WTC11 (cell line): ENCODE measurements at places on chromosomes 6 and 20. TPM values are rescaled to one million over a fixed set of nuclear protein-coding genes. Genes with fewer than 3 reads are reported as not detected.
A peak's percentile ranks its signal among the peaks of the same experiment; 100 is the strongest.

GRCh38 chr6:65182681-65183080 is 524.3 kb downstream of the EYS start:
- H3K36me3 ChIP-seq: peaks cover 20% of the 10 kb centered on the region
- no peak overlapping the region for H3K27ac ChIP-seq

DNA sequence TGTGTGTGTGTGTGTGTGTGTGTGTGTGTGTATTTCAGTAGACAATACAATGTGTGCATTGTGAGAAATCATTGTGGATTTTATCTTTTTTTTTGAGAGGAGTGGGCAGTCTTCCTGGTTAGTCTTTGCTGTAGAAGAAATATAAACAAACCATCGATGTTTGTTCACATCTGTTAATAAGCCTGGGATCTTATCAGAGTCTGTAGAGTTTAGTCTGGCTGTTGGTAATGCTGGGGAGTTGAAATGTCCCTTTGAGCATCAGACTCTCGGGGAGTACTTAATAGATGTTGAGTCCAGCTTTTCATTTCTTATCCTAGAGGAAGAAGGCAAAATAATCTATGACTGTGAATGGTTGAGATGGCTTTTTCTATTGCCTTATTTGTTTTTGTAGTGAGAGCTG is 96.6 kb upstream of the SUPT3H start:
- H3K27ac ChIP-seq: no peak overlapping the region
- H3K36me3 ChIP-seq: no peaks in the 10 kb centered on the region
- no peaks in the 10 kb centered on the region for H3K27me3 ChIP-seq
- no peak for DNase-seq
- no peak overlapping the region for H3K4me3 ChIP-seq
- peaks cover 11% of the 10 kb centered on the region for H3K4me1 ChIP-seq

Gene SCGN
- not detected in 3 replicates for total RNA-seq

DNA sequence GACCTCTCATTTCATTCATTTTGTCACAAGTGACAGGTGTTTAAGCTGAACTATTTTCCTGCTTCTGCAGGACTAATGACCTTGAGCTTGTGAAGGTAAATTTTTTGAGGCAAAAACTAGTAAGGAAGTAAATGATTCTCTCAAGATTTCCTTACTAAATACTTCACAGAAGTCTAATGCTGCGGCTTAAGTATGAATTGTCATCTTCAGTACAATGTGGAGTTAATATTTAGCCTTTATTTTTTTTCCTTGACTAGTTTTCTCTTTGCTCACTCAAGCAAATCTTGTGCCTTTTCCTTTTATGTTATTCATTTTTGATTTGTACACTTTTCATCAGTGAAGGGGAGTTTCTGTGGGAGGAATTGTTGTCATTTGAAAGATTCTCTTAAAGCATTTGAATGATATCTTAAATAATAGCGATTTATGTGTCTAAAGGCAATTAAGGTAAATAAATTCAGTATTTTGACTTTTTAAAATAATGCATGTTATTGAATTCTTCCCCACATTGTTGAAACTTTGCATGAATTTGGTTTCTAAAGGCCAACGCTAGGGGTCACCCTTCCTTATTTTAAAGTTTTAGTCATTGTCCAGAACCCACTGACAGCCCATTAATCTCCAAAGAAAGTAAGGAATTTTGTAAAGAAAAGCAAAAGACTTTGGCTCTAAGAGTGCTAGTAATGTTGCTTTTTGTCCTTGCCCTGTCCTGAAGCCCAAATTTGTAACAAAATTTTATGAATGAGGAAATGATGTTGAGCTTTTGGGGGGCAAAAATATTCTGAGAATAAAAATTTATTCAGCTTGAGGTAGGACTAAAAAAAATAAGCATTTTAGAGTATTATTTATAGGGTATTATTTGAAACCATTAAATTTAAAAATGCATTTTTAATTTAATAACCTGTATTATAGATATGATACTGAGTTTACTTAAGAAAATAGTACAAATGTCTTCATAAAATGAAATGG is 157.4 kb upstream of the LAMA2 start:
- no peaks in the 10 kb centered on the region for H3K27me3 ChIP-seq
- H3K36me3 ChIP-seq: peaks cover 3% of the 10 kb centered on the region; the same call in 1 of the 2 replicates

DNA sequence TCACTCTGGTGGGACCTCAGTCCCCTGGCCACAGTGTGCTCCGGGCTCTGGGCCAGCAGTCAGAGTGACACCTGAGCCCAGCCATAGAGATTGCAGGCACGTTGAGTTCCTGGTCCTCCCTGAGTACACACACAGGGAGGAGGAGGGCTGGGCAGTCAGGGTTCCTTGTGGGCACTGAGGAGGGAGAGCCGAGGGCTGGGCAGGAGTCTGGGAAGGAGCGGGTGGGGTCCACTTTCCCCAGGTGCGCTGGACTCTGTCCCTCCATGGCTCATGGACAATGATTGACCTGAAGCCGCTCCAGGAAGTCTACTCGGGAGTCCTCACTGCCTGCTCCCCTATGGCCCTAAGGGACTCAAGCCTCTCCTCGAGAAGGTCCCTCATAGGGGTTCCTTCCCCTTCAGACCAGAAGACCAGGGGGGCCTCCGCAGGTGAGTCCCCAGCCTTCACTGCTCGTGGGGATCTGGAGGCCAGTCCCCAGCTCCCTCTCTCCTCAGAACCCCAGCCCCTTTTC is 1.1 kb downstream of the SLC44A4 start:
- H3K27me3 ChIP-seq: no peaks in the 10 kb centered on the region
- no peak for DNase-seq
- no peak overlapping the region for H3K4me3 ChIP-seq

GRCh38 chr20:24781418-24781980 is 167.6 kb upstream of the CST7 start:
- no peaks in the 10 kb centered on the region for H3K4me1 ChIP-seq
- H3K4me3 ChIP-seq: no peak overlapping the region
- H3K27ac ChIP-seq: no peak overlapping the region

DNA sequence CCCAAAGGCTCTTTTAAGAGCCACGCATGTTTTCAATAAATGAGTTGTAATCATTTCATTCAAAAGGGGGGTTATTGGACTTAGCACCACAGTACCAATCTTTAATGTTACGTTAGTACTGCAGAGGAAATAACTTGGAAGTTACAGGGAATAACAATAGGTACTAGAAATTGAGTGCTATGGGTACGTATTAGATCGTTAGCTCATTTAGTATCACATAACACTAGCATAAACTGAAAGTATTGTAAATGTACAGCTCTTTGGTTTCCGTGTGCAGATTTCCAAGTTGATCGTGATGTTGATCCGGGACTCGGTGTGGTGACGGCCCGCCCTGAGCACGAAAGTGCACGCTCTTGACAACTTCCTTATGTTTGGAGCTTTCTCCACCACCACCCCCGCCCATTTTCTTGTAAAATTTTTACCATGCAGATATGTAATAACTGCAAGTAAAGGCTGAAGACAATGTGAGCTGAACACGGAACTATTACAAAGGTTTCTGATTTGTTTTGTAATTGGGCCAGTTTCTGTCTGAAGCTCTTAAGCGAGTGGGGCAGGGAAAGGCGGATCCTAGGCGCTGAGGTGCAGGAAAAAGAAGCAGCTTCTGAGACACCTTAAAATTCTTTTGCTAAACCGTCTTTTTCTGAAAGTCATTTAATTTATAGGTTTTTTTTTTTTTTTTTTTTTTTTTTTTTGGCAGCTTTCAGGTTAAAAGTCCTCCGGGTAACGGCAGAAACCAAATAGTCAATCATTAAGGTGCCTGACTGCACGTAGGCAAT is 71.5 kb downstream of the HFE start:
- DNase-seq: no peak
- H3K4me1 ChIP-seq: peaks cover 29% of the 10 kb centered on the region
- H3K36me3 ChIP-seq: peaks cover 13% of the 10 kb centered on the region
- H3K4me3 ChIP-seq: peak overlapping the region; percentile 84
- peak overlapping the region; percentile 99 for H3K27ac ChIP-seq
- H3K27me3 ChIP-seq: peaks cover 3% of the 10 kb centered on the region; the same call in 1 of the 2 replicates

DNA sequence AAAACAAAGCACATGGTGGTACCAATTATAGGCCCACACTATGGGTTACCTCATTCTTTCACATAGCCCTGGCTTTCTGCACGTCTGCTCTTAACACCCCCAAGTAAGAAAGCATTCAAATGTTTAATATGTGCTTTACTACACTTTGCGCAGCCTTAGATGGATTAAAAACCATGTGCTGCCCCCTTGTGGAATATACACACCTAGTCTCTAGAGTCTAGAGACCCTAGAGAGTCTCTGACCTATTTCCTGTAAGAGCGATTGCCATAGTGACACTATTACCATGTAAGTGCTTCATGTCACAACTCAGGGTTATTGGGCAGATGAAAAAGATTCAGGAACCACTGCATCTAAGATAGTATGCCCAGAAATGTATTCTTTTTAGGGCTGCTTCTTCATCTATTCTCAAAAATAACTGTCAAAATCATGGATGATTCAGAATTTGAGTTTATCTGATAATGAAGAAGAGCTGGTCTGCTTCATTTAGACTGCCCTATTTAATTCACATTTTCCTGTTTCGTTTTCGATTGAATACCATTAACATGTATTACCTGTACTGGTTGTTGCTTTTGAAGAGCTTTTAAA is 186.3 kb downstream of the ADGB start:
- no peak overlapping the region for H3K27ac ChIP-seq
- DNase-seq: no peak
- H3K4me1 ChIP-seq: peaks cover 14% of the 10 kb centered on the region
- H3K4me3 ChIP-seq: no peak overlapping the region

Gene BTNL2
- total RNA-seq: not detected in 3 replicates

Gene KCNB1
- 1.1 to 1.5 TPM (median 1.1 TPM) in 3 replicates for total RNA-seq

- no peak for DNase-seq
- no peak overlapping the region for H3K27ac ChIP-seq
- no peak overlapping the region for H3K4me3 ChIP-seq
- H3K4me1 ChIP-seq: 0 out of 2 replicates have a peak, but pooled peaks cover 3% of the 10 kb centered on the region
Observed at GRCh38 chr6:138724015-138724414, 49.6 kb upstream of the CCDC28A start.

DNA sequence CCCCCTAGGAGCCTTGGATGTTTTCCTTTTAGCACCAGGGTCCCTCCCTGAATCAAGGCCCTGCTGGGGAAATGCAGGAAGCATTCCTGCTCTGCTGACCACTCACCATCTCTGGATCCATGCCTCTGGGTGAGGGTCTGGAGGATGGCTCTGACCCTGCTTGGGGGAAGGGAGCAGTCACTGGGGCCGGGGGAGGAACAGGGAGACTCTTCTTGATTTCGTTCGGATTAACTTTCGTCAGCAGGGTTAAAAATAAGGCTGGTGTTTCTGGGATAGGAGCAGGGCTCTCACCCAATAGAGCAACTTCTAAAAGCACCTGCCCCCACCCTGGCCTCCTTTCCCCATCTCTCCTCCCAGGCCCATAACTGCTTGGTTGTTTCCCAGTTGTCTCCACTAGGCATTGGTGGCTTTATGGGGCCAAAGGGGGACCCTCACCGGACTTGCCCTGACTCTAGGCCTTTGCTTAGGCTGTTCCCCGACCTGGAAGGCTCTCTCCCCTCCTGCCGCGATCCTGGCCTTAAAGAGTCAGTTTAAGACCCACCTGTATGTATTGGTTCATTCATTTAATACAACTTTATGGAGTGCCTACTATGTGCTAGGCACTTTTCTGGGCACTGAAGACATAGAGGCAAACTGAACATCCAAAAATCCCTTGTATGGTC is 63.0 kb downstream of the JPH2 start:
- no peak overlapping the region for H3K27ac ChIP-seq
- H3K4me1 ChIP-seq: no peaks in the 10 kb centered on the region
- no peaks in the 10 kb centered on the region for H3K27me3 ChIP-seq
- no peak for DNase-seq
- H3K4me3 ChIP-seq: no peak overlapping the region

DNA sequence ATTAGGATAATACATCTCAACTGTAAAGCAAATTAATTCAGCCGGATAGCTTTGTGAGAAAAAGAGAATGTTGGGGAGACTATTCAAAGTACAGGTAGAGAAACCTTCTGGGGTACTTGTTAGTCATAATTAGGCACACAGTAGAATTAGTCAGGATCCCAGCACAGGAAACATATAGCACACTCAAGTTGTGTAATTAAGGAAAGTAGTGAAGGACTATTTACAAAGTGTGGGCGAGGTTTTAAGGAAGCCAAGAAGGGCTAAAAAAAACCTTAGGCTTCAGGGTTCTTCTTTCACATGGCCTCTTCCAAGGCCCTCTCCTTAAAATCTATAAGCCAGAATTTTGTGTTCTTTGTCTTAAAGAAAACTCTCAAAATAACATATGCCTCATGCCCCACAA is 126.7 kb downstream of the RTN4IP1 start:
- no peak overlapping the region for H3K4me3 ChIP-seq
- no peak overlapping the region for H3K27ac ChIP-seq
- no peak for DNase-seq

DNA sequence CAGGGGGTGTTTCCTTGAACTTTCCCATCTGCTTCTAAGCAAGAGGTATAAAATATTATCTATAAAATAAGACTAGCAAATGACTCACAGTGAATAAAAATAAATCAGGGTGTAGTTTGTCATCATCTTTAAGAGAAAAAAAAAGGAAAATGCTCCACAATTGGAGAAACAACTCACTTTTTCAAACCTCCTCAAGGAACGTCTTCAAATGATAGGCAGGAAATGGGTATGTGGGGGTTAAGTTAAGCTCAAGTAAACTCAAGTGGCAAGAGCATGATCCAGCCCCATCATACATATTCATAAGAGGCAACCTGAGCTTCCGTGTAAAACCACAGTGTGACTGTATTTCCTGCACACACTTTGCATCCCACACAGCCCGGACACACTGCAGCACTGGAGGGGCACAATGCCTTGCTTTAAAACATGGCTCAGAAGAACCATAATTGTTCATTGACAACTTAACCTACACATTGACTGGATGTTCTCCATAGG is 58.5 kb upstream of the CEP85L start:
- DNase-seq: no peak
- peak overlapping the region; percentile 60 for H3K4me3 ChIP-seq
- no peak overlapping the region for H3K27ac ChIP-seq
- H3K36me3 ChIP-seq: no peaks in the 10 kb centered on the region
- H3K4me1 ChIP-seq: peaks cover 47% of the 10 kb centered on the region
- H3K27me3 ChIP-seq: no peaks in the 10 kb centered on the region; the same call in 1 of the 2 replicates

DNA sequence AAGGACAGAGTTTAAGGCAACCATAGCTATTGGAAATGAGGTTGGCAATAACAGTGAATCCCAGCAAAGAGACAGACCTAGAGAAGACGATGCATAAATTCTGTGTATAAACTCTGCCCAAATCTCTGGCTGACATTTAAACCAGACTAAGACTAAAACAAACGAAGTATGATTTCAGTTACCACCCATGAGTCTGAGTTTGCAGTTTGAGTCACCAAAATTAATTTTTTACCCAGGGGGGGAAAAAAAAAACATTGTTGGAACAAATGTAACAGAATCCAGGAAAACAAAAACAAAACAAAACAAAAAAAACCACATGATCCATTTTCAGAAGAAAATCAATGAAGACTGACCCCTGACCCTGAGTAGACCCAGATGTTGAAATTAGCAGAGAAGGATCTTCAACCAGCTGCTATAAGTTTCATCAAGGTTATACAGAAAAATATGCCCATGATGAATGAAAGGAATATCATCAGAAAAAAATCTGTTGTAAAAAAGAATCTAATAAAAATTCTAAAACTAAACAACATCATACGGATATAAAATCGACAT is 190.8 kb downstream of the GMDS start:
- DNase-seq: no peak
- no peaks in the 10 kb centered on the region for H3K4me1 ChIP-seq
- no peak overlapping the region for H3K27ac ChIP-seq
- H3K27me3 ChIP-seq: no peaks in the 10 kb centered on the region
- H3K4me3 ChIP-seq: no peak overlapping the region

Gene MBOAT1
- total RNA-seq: 16.3 to 22.9 TPM (median 16.5 TPM) in 3 replicates

- DNase-seq: no peak
- no peaks in the 10 kb centered on the region for H3K27me3 ChIP-seq
- 0 out of 2 replicates have a peak, but pooled peaks cover 3% of the 10 kb centered on the region for H3K4me1 ChIP-seq
- no peak overlapping the region for H3K4me3 ChIP-seq
- H3K36me3 ChIP-seq: no peaks in the 10 kb centered on the region
Observed at GRCh38 chr20:22842793-22843192, 192.3 kb upstream of the SSTR4 start.

Gene BMP6
- total RNA-seq: 1.0 to 1.2 TPM (median 1.1 TPM) in 3 replicates
